Effector memory CD4-positive, alpha-beta T cell (primary cell): ENCODE measurements at places on chromosomes 5 and 9.

GRCh38 chr9:107471552-107471951, 18.0 kb downstream of the KLF4 start:
- DNase-seq: no peak

DNA sequence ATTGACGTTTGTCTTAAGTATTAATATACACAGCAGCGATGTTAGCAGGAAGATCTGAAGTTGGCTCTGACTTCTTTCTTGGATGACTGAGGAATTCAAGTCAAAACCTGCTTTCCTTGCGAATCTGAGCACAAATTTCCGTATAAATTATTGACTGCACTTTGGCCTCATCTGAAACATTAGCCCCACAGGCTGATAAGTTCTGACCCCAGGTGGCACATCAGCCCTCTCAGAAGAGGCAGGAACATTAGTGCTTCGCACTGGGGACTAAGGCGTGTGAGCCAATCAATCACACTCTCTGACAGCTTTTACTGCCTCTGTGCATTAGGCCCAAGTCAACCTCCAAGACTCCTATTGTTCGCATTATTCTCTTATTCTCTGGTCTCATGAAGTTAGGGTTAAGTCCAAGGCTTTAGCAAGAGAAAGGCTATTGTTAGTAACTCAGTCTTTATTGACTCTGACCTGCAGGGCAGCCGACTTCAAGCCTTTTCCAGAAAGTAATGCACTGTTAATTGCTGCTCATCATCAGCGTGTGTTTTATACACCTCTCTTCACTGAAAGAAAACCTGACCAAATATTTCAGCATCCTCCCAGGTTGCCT, 84.2 kb downstream of the ZNF608 start:
- DNase-seq: no peak

DNA sequence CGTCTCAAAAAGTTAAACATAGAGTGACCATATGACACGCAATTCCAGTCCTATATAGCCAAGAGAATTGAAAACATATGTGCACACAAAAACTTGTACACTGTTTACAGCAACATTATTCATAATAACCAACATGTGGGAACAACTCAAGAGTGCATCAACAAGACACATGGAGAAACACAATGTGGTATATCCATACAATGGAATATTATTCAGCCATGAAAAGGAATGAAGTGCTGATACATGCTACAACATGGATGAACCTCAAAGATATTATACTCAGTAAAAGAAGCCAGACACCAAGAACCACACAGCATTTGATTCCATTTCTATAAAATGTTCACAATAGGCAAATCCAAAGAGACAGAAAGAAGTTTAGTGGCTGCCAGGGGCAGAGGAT, 317.0 kb downstream of the NSG2 start:
- no peak for DNase-seq

- no peak for DNase-seq
These were observed 133.4 kb upstream of the OTULINL start for GRCh38 chr5:14447958-14448911.

GRCh38 chr5:140361901-140362300, 1.9 kb downstream of the SLC4A9 start:
- DNase-seq: no peak

- DNase-seq: no peak
These were observed 12.6 kb downstream of the ANKDD1B start for GRCh38 chr5:75623846-75624245.

DNA sequence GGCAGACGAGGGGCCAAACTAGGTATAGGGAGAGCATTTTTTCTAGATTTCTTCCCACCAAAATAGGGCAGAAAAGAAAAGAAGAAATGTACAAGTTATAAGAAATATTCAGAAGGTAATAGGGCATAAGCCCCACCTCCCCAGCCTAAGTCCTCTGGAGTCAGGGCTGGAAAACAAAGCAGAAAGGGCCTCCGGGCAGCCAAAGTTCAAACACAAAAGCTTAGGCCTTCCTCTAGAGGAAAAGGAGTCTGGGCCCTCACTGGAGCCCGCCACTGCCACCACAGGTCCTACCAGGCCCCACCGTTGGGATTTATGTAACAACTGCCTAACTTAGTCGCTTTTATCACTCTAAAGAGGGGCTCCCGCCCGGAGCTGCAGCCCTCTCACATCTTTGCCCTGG, 27.6 kb downstream of the TBC1D2 start:
- no peak for DNase-seq

DNA sequence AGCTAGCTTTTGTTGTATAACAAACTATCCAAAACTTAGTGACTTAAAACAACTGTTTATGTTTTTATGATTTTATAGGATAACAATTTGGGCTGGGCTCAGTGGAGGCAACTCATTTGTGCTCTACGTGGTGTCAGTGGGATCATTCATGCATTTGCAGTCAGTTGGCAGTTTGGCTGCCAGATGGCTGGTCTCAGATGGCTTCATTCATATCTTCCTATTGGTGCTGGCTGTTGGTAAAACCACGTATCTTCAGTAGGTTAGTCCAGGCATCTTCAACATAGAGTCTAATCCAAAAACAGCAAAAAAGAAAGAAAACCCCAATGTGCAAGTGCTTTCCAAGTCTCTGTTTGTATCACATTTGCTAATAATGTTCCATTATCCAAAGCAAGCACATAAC, 51.7 kb upstream of the RIC1 start:
- DNase-seq: no peak

DNA sequence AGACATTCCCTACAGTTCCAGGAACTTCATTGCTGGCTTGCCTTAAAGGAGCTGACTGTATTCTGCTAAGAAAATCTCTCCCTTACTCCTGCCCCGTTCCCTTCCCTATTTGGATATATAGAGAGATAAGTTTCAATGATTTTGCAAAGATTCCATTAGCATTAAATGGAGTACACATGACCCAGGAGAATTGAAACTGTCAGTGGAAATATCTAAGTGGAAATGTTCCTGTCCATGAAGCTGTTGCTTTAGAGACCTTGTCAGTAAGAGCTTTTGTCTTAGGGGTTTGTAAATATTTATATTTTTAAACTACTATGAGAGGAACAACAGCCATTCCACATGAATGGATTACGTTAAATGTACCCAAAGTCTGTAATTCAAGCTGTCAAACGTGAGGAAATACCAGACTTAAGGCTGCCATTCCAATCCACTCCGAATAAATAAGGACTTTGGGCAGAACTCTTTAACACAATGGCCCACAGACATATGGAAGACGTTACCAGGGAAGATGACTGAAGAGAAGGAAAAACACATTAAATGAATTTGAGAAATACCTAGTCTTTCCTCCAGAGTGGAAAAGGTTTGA, 387.1 kb upstream of the PAPPA start:
- DNase-seq: no peak

DNA sequence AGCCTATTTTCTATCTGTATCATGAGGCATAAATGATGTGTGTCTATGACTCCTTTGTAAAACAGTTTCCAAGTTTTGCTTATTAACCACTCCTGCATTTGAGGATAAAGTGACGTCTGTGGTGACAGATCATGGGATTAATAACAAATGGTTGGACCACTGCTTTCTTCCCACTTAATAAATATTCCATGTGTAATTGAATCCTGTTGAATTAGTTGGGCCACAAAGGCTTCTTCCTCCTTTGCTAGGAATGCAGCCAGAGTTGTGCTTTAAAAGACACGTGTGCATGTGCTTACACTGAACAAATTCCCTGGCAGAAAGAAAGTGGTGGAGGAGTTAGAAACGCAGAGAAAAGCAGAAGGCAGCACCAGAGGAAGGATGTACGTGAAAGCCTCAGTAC, 150.2 kb downstream of the ACTBL2 start:
- DNase-seq: no peak

DNA sequence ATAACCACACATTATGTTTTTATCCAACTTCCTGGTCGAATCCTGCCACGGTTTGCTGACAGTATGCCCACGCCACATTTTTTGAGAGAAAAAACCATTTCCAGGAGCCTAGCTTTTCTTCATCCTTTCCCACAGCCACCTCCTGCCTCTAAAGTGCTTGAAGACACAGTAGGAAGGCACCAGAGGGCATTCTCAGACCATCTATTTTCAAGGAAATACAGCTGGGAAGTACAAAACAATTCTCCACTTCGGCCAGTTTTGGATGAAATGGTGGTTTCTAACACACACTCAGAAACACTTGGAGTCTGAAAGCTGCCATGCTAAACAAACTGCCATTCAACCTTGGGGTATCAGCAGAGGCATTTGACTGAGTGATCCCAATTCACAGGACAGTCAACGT, 86.3 kb upstream of the RPS23 start:
- no peak for DNase-seq

DNA sequence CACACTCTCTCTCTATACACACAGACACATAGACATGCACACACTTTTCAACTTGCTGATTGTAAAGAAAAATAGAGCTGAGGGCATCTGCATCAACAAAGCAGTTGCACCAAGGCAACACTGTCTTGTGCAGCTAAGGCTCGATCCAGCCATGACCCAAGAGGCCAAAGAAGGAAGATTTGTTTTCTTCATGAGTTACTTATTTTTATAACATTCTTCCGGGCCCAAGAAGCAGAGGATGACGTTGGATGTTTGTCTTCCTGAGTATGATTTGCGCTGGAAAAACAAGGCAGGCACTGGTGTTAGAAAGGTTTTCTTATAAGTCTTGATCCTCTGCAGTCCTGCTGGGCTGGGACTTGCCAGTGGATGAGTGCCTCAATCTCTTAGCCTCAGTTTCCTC, 344.1 kb downstream of the ADAMTS6 start:
- no peak for DNase-seq

DNA sequence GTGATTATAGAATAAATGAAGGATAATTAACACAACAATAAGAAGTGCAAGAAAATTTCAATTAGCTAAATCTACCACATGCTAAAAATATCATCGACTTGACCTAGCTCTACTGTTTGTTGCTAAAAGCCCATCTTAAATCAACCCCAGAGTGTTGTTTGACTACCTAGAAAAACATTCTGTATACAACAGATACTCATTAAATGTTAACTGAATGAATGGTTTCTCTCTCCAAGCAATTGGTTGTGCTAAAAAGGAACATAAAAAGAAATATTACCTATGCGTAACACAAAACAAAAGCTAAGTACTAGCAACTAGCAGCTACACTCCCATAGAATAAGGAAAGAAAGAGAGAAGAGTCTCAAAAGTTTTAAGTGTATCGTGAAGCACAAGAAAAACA, 5.5 kb upstream of the PLPP6 start:
- DNase-seq: no peak

DNA sequence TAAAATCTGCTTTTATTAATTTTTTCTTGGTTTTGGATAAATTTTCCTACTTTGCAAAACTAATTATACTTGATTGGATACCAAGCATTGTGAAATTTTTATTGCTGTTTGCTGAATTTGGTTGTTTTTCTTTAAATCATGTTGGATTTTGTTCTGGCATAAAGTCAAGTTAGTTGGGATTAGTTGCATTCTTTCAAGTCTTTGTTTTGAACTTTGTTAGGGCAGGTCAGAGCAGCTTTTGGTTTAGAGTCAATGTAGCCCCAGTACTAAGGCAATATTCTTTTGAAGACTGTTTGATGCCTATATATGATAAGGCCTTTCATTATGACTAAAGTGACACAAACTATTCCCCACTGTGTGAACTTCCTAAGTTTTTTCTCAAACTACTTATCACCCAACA, 531.1 kb downstream of the RASEF start:
- no peak for DNase-seq

DNA sequence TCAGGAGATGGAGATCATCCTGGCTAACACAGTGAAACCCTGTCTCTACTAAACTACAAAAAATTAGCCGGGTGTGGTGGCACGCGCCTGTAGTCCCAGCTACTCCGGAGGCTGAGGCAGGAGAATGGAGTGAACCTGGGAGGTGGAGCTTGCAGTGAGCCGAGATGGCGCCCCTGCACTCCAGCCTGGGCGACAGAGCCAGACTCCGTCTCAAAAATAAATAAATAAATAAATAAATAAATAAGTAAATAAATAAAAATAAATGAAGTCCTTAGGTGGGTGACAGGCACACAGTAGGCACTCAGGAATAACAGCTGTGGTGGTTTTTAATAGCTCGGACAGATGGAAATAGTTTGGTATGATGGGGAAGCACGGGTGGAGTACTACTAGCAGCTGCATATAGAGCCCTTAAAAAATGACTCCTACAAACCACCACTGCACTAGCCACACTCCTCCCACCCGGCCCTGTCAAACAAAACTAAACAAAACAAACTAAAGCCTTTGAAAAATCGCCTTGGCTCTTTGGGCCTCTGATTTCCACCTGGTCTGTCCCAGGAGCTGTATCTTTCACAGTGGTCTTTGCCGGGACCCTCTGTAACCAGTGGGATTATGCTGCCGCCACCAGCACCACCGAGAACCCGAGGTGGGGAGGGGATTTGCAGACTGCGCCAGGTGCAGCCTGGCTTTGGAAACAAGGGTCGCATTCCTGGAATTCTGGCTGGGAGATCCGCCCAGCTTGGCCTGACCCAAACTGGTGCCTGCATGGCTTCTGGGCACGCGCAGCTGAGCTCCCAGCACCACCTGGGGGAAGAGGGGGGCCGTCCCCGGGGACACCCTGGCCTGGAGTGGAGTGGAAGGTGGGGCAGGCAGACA, 5.1 kb upstream of the WDR5 start:
- DNase-seq: no peak

DNA sequence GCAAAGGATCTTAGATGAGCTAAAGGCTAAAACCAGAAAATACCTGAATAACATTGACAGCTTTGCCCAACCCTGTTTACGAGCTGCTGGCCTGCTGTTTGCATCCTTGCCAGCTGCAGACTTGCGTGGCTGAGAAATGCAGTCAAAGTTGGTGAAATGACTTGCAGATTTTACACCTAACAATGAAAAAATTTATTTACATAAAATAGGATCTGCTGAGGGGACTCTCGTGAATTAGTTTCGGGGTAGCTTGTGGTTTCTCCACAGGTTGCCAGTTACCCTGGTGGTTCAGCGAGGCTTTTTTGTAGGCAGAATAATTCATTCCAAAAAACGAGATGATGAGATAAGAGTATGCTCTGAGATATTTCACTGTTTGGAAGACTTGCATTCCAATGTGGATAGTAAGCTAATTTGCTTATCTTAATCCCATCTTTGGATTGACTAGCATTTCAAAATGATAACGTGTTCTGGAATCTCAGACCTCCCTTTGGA, 65.7 kb upstream of the FANCC start:
- no peak for DNase-seq

- no peak for DNase-seq
These were observed 10.4 kb upstream of the DNAJA1 start for GRCh38 chr9:33014665-33015014.

- no peak for DNase-seq
These were observed 216.9 kb downstream of the GLIS3 start for GRCh38 chr9:4082948-4083347.

DNA sequence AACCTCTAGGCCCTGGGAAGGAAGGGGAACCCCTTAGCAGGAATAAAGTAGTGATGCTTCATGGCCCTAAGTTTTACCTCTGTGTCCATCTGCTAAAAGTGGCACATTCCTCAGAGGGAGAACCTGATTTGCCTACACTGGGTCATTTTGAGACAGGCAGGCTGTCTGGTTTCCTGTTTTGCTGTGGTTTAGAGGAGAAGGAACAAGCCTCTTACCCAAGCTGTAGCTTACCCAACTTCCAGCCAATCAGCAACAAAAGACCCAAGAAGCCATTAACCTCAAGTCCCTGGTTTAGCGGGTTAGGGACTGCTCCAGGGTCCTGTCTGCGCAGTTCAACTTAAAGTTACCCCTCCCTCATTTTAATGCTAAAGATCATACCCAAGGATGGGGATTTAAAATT, 411.0 kb downstream of the MAT2B start:
- DNase-seq: no peak
